ENCODE measurements at places on chromosomes 6 and 20.

DNA sequence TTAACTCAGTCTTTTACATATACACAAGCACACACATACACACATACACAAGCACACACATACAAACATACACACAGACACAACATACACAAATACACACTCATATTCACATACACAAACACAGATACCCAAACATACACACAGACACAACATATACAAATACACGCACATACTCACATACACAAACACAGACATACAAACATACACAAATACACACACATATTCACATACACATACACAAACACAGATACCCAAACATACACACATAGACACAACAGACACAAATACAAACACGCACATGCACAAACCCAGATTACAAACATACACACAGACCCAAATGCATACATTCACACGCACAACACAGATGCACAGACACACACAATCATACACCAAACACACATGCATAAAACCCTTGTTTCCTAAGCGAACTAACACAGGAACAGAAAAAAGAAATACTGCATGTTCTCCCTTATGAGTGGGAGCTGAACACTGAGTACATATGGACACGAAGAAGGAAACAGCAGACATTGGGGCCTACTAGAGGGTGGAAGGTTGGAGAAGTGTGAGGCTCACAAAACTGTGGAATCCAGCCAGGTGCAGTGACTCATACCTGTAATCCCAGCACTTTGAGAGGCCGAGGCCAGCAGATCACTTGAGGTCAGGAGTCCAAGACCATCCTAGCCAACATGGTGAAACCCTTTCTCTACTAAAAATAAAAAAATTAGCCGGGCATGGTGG is 34.2 kb downstream of the PIM1 start:
- DNase-seq, result no peak

DNA sequence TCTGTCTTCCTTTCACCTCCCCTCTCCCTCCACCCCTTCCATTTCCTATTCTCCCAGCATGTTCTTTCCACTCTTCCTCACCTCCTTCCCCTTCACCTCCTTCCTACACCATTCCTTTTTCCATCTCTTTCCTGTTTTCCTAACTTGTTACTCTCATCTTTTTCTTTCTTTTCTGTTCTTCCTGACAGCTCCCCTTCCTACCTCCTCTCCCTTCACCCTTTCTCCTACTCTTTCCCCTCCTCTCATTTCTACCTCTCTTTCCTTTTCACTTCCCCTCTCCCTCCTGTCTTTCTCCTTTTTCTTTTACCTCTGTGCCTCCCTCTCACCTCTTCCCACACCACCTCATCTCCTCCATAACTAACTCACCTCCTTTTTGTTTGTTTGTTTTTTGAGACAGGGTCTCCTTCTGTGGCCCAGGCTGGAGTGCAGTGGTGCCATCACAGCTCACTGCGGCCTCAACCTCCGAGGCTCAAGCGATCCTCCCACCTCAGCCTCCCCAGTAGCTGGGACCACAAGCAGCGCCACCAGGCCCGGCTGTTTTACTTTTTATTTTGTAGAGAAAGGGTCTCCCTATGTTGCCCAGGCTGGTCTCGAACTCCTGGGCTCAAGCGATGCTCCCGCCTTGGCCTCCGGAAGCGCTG is 864 bp upstream of the ARFGEF2 start:
- no peak for DNase-seq

DNA sequence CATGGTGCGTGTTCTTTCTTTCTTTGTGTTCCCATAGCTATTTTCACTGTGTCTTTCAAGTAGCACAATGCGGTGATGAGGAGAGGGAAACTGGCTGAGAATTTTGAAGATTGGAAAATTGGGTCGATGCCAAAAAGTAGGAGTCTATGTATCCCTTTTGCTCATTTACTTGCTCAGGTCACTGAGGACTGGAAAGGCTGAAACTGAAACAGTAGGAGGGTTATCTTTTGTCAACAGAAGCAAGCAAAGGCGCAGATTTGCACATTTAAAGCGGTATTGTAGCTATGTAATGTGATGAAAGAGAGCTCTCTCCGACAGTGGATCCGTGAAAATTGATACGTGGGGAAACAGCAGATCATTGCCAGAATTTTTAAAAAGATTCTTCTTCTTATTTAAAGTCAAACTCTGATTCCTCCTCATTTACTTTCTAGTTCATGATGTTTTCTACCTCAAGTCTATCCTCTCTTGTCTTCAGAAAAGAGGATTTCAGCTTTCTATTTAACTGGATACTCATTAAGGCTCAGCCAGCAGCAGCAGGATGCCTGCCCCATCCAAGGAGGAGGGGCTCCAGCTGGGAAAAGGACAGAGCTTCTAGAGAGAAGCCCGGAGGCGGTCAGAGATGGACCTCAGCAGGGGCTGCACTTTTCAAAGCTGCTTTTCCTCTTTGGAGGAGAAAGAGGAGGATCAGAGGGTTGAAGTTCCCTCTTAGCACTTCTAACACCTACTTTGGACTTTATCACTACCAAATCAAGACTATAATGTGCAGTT is 15.9 kb upstream of the FYN start:
- peak; percentile 30 for DNase-seq

GRCh38 chr6:157207521-157208076 is 115.7 kb downstream of the TMEM242 start:
- no peak for DNase-seq

- no peak for DNase-seq
These were observed 18.3 kb downstream of the CAPN11 start for GRCh38 chr6:44176762-44177509.

DNA sequence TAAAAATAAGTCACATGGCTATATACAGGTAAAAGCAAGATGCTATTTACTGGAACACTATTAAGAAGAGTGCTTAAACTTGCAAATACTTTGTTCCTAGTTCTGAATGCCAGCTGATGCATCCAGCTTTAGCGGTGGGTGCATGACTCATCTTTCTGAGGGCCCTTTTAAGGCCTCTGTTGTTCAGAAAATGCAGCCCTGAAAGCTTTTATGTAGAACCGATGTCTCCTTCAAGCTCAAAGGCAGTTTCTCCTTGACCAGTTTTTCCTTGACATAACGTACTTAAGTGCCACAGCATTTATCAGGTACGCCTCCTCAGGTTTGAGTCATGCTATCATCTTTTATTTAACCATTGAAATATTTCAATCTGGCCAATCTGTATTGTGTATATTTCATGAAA is 82.8 kb downstream of the MLIP start:
- DNase-seq, result no peak

Data from cerebellar cortex (tissue), 1 donor.